ENCODE measurements at places on chromosomes 1 and 21.

- DNase-seq: no peak
Measured at GRCh38 chr1:206555473-206555935, 48.2 kb downstream of the RASSF5 start.

DNA sequence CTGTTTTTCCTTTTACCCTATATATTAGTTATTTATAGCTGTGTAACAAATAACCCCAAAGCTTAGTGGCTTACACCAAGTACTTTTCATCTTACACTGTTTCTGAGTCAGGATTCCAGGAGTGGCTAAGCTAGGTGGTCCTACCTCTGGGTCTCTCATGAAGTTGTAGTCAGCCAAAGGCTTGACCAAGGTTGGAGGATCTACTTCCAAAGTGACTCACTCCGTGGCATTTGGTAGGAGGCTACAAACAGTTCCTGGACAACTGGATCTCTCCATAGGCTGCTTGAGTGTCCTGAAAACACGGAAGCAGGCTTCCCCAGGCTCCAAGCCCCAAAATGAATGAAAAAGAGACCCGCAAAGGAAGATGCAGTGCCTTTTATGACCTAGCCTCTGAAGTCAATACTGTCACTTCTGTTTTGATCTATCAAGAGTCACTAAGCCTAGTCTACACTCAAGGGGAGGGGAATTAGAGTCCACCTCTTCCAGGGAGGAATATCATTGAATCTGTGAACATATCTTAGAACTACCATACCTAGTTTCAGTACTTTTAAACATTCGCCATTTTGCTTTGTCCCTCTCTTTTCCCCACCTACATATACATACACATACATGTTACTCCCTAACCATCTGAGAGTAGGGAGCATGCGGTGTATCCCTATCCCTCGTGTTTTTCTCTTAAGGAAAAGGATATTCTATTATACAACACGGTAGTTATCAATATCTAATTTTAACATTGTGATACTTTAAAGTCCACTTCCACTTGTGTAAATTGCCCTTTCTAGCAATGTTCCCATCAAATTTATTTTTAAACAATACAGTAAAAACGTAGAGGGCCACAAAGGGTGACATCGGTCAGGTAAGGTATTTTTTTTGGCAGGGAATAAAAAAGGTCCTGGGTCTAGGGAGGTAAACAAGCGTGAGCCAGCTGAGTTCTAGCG lies 67.2 kb downstream of the SLC35A3 start:
- no peak for DNase-seq

DNA sequence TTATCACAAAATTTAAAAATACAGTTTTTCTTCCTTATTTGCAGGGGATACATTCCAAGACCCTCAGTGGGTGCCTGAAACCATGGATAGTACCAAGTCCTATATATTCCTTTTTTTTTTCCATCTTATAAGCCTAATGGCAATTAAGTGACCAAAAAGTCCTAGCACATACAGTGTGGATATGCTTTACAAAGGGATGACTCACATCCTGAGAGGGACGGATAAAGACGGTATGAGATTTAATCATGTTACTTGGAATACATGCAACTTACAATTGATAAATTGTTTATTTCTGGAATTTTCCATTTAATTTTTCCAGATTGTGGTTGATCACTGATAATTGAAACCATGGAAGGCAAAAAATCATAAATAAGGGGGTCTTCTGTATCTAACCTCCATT lies 181.2 kb upstream of the BRINP3 start:
- no peak for DNase-seq

DNA sequence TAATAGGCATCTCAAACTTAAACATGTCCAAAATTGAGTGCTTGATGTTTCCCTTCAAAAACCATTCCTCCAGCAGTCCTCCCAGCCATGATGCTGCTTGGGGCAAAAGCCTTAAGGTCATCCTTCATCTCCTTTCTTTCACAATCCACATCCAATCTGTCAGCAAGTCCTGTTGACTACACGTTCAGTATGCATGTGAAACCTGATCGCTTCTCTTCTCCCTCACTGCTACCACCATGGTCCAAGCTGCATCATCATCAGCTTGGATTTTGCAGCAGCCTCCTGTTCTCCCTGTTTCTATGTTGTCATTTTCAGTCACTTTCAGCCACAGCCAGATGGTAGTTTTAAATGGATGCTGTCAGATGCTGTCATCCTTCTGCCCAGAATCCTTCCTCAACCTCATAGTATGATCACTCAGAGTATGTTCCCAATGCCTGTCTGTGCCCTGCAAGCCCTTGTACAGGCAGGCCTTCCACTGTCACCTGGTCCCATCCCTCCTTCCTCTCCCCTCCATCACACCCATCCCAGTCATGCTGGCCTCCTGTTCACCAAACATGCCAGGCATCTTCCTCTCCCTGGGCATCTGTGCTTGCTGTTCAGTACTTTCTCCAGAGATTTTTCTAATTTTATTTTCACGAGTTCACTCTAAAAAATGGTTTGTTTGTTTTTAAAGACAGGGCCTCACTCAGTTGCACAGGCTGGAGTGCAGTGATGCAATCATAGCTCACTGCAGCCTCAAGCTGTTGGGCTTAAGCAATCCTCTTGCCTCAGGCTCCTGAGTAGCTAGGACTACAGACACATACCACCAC lies 66.0 kb downstream of the SYDE2 start:
- DNase-seq: no peak

DNA sequence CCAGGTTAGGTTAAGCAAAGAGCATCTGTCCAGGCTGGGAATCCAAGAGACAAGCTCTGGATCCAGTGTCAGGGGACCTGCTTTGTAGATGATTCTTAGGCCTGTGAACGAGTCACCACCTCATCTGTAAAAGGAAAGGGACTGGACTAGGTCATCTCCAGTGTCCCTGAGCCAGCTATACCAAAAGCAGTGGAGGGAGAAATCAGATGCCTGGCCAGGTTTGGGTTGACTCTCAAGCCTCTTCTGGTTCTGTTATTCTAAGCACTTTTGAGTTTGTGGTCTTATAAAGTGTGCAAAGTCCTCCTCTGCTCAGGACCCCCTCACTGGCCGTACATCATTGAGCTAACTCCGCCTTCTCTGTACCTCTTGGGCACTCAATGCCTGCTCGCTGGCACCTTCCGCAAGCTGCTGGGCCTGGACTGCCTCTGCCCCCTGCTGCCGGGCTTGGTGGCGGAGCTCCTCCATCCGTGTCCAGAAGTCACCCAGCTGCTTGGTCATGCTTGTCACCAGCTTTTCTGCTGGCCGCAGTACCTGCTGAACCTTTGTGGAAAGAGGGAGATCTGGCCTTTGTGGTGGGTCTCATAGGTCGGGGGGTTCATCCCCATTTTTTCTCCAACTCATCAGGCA lies 33.6 kb downstream of the CAMK1G start:
- no peak for DNase-seq

GRCh38 chr1:162397943-162398560 lies 13.9 kb downstream of the SH2D1B start:
- DNase-seq: no peak

GRCh38 chr1:117571496-117571895 lies 34.4 kb upstream of the TENT5C start:
- no peak for DNase-seq

- DNase-seq: no peak
Measured at GRCh38 chr1:62725255-62725654, 37.1 kb upstream of the DOCK7 start.

Data from stimulated activated CD4-positive, alpha-beta T cell treated with anti-CD3 and anti-CD28 coated beads, Interleukin-4, amount 100 ng/mL, for 1 hour (primary cell).